ENCODE measurements at places on chromosomes 2 and 18.
A peak's percentile ranks its signal among the peaks of the same experiment; 100 is the strongest.

DNA sequence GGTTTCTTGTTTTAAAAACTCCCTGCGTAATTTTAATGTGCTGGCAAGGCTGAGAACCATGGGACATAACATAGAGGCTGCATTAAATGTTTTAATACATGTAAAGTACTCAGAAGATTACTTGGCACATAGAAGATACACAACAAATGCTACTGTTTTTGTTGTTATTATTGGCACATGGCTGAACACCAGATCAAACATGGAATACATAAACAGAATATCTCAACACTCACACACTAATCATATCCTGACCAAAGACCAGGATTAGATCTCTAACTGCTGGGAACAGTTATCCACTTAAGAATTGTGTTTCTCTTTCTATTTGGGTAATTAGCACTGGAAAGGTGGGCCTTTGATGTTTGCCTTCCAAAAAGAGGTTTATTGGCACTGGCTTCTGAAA is 69.3 kb downstream of the KCNE4 start:
- DNase-seq, result no peak

DNA sequence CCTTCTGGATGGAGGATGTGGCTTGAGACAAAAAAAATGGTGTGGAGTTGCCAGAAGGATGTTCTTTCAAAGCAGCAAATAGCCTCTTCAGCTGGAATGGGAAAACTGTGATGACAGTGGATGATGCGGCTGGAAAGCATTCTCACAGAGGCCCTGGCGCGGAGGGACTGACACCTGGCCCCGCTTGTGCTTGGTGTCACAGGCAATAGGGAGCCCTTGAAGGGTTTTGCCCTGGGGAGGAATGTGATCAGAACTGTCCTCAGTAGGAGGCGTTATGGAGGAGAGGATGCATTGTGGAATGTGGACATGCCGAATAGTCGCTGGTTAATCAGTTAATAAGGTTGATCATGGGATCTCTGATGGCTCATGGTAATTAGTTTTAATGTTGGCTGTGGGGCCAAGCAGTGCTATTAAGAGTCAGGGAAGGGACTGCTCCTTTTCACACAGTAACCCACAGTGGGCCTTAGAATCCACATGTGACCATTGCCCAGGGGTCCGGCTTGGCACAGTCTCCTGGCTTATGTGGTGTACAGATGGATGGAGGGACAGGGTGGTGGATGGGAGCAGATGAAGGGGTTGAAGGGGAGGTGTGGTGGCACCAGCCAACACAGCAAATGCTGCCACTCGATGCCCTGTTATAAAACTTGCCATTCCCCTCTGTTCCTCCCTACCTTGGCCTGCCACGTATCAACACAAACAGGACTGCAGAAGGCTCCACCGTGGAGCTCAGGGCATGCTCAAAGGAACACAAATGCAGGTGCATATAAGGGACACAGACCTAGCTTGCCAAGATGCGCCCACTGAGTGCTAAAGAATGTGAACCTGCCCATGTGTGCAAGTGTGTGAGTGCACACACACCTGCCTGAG is 71.7 kb downstream of the CIB4 start:
- no peak for DNase-seq

DNA sequence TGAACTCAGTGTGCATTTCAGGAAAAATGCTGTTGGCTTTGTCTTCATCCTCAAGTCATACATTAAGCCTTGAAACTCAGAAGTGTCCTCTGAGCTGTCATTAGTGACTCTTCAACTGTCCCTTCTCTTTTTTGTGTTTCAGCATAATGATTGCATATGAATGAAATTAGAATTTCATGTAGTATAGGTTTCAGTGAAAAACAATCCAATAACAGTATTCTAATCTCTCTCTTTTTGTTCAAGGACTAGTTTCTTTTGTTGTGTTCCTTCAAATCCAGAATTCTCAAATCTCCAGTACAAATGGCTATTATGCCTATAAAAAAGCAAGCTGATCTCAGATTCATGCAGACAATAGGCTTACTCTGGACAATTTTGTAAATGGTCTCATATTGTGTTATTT is 133.5 kb downstream of the QPCT start:
- no peak for DNase-seq

- DNase-seq, result no peak
Measured at GRCh38 chr18:47244086-47244485, 7.4 kb downstream of the SKOR2 start.

DNA sequence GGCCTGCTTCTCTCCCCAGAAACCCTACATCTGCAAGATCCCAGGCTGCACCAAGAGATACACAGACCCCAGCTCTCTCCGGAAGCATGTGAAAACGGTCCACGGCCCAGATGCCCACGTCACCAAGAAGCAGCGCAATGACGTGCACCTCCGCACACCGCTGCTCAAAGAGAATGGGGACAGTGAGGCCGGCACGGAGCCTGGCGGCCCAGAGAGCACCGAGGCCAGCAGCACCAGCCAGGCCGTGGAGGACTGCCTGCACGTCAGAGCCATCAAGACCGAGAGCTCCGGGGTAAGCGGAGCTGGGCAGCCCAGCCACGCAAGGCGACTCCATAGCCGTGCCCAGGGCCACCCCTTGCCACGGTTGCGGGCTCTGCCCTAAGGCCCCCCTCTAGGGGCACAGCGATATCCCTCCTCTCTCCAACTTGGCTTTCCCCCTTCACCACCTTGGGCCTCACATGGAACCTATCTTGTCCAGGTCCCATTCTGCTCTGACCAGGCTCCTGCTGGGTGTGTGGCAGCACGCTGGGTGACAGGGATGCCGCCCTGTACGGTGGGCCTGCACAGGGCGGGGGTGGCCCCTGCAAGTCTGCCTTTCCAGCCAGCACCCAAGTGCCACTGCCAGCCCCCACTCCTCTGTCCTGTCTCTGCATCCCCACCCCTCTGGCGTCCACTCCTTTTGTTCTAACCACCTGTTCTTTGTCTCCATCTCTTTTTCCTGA is 248.9 kb downstream of the GLI2 start:
- no peak for DNase-seq

DNA sequence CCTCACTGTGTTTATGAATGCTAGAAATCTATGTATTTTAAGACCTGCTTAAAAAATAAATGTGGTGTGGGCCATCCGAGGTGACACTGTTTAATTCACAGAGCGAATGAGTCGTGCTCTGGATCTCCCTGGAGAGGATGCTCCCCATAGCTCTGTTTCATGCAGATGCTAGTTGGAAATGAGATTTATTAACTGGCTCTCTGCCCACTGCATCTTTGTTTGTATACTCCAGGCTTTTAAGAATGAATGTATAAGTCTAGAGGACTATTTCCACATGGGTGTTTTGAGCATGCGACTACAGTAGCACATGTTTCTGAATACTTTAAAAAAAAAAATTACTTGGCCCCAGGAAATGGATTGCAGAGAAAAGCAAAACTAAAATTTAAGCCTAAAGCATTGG is 3.9 kb downstream of the MAPRE2 start:
- DNase-seq, result no peak

DNA sequence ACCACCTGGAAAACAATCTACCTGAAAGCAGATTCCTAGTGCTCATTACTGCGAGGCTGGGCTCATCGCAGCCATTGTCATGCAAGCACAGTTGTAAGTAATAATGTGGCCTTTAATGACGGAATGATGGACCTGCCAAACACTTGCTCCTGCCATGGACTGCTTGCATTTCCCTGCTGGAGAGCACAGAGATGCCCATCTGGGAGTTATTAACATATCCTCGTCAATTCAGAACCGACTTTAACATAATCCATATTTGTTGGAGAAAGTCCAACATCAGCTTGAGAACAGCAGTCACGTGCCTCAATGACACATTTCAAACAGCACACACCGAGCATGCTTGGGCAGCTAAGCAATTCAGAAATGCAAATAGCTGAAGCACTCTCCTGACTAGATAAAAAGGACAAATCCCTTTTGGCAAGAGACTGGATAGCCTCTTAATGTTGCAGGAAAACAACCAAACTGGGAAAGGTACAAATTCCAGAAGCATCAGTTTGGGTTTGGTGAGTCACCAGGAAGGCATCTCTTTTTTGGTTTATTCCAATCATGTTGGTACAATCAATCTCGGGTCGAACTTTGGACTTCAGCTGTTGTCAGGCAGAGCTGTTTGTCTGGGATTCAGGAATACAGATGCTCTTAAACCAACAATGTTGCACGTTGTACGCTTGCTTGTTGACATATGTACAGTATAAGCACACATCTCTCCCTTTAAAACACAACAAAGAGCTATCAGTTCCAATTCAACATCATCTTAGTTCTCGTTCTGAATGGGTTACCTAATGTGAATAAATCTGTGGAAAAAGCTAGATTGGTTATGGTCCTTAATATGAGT is 395.8 kb downstream of the LNPK start:
- no peak for DNase-seq

DNA sequence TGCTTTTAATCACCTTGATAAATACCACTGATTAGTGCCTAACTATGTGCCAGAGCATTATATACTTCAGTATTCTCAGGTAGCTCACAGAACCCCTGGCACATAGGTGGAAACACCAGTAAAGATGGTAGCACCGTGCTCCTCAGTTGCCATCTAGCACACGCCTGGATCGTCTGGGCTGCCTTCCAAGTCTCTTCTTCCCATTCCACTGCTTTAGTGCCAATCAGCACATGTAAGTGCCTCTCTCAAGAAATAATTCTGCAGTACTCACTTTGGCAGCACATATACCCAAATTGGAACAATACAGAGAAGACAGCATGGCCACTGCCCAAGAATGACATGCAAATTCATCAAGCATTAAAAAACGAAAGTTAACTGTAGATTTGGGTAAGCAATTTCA is 13.0 kb downstream of the POLR2D start:
- DNase-seq, result no peak

DNA sequence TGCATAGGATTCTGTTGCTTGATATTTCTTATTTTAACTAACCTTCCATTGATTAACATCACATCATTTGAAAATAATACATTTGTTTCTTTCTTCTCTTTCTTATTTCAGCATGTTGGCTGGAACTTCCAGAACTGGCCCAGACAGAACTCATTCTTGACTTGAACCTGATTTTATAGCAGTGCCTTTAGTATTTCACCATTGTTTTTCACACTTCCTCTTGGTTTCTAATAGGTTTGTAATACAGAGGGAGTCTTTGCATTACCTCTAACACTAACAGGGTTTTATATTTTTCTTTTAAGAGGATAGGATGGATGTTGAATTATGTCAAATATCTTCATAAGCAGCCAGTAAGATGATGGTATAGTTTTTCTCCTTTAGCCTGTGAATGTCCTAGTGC is 39.2 kb downstream of the SEMA4F start:
- no peak for DNase-seq

GRCh38 chr2:121804340-121804739 is 48.9 kb downstream of the TSN start:
- DNase-seq, result no peak

- DNase-seq, result no peak
Measured at GRCh38 chr2:167862782-167863181, 384.6 kb downstream of the STK39 start.

- no peak for DNase-seq
Measured at GRCh38 chr2:145119225-145119624, 599.3 kb upstream of the ZEB2 start.

DNA sequence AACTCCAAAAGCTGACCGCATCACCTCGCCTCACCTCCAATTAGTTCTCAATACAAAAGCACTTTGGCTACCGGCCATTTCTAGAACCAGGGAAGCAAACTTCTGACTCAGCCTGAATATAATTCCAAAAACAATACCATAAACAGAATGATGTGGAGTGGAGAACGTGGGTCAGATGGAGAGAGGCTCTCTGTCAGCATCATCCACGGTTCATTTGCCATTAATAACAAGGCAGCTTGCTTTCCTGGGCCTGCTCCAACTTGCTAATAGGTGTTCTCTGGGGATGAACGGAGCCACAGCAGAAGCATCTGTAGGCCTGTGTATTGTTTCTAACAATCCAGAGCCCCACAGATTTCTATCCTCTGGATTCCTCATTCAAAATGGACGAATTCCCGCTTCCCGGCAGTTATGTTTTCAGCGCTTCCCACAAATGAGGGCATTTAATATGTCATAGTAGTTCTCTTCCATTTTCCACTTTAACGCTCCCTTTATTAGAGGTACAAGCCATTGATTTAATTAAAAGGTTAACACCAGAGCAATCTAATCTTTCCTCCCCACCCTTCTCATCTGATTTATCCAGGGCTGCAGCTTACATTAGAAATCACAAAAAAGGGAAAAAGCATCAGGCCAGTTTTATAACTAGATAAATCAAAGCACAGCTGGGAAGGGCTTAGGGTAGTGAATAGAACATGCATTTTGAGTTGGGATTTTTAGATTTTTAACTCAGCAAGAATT is 23.2 kb upstream of the CNTNAP5 start:
- DNase-seq, result no peak

- no peak for DNase-seq
Measured at GRCh38 chr2:9052821-9053533, 49.5 kb upstream of the MBOAT2 start.

GRCh38 chr2:232361646-232362045 is 16.9 kb upstream of the ALPP start:
- peak; percentile 0 for DNase-seq

DNA sequence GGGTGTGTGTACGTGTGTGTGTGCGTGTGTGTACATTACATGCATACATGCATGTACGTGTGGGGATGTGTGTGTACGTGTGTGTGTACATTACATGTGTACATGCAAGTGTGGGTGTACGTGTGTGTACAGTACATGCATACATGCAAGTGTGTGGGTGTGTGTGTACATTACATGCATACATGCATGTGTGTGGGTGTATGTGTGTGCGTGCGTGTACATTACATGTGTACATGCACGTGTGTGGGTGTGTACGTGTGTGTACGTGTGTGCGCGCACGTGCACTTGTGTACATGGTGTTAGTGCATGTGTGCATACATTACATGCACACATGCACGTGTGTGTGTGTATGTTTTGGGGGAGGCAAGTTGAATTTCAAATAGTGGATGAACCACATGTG is 300.6 kb downstream of the CELF4 start:
- DNase-seq, result no peak

GRCh38 chr18:27871726-27872125 is 305.2 kb downstream of the CDH2 start:
- no peak for DNase-seq

GRCh38 chr2:216710551-216711301 is 15.4 kb upstream of the IGFBP5 start:
- no peak for DNase-seq

GRCh38 chr18:59988098-59988706 is 88.4 kb downstream of the PMAIP1 start:
- peak; percentile 50 for DNase-seq

DNA sequence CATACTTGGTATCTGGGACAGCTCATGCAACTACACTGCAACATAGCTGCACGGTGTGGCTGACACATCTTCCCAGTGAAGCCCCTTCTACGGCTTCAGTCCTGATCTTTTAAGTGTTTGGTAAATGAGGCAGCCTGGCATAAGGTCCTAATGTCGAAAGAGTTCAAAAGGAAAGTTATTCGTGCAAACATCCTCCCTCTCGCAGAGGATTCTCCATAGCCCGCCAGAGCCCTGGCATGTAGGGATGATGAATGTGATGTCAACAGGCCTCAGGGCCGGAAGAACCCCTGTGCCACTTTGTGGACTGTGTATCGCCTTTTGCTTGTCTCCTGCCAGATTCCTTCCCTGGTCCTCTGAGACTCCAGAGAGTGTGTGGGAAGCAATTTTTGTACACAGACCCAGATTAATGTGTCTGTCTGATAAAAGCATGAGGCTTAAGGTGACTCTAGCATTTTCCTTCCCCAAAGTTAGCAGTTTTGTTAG is 88.5 kb downstream of the SOCS6 start:
- DNase-seq, result no peak

- no peak for DNase-seq
Measured at GRCh38 chr2:221807706-221808105, 235.6 kb upstream of the EPHA4 start.

GRCh38 chr2:218435003-218435982 is 16.4 kb downstream of the VIL1 start:
- DNase-seq, result no peak

GRCh38 chr2:114661971-114662939 is 219.8 kb downstream of the DPP10 start:
- peak; percentile 41 for DNase-seq
